Fibroblast of upper back skin (primary cell): ENCODE measurements at places on chromosomes 12 and 14.

GRCh38 chr12:115930336-115930735, 347.2 kb downstream of the MED13L start:
- DNase-seq, result no peak

DNA sequence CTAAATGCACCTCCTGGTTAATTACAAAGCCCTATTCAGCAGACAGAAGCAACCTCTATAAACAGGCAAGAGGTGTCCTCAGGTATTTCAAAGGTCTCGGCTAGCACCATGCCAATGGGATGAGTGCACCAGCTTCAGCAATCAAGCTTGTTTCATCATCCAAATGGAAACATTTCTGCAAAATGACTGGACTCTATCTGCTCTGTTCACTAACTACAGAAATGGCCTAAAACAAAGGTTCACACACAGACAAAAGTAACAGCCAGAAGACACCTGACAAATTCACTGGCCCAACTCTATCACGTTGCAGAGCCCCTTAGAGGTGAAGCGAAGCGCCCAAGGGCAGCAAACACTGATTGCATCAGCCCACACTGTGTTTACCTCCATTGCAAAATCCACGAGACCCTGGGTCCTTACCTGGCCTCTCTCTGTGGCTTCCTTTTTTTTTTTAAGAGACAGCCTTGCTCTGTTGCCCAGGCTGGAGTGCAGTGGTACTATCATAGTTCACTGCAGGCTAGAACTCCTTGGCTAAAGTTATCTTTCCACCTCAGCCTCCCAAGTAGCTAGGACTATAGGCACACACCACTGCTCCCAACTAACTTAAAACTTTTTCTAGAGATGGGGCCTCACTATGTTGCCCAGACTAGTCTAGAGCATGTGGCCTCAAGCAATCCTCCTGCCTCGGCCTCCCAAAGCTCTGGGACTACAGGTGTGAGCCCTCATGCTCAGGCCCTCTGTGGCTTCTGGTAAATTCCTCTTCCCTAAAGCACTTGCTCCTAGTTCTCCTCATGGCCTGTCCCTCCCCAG, 8.5 kb upstream of the SYNE3 start:
- DNase-seq, result peak; percentile 67

GRCh38 chr14:100077441-100077840, 12.2 kb downstream of the EVL start:
- no peak for DNase-seq

DNA sequence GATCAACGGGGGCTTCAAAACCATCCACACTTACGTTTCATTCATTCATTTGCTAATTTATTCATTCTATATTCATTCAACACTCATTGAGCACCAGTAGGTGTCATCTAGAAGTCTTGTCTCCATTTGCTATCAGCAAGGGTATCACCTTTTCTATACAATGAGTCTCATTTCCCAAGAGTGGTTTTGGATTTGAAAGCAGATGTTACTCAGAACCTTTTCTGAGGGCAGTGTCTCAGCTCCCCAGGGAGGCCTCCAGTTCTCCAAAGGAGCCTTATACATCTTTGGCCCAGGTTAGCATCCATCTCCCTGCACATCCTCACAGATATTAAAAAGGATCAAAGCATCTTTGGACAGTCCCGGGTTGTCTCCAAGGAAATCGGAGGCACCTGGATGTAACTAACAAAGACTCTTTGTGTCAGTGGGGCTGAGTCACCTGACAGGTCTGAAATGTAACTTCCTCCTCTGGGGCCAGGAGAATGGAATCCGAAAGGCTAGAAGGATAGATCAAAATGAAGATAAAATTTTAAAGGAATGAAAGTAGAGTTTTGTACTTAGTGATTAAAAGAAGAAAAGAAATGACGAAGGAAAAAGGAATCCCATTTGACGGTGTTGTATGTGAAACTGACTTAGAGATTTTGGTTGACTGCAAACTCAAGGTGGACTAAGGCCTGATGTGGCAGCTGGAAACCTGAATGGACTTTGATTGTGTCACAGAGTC, 103.0 kb downstream of the VCPKMT start:
- no peak for DNase-seq

- no peak for DNase-seq
Measured at GRCh38 chr12:49873361-49873934, 30.3 kb downstream of the FAIM2 start.

DNA sequence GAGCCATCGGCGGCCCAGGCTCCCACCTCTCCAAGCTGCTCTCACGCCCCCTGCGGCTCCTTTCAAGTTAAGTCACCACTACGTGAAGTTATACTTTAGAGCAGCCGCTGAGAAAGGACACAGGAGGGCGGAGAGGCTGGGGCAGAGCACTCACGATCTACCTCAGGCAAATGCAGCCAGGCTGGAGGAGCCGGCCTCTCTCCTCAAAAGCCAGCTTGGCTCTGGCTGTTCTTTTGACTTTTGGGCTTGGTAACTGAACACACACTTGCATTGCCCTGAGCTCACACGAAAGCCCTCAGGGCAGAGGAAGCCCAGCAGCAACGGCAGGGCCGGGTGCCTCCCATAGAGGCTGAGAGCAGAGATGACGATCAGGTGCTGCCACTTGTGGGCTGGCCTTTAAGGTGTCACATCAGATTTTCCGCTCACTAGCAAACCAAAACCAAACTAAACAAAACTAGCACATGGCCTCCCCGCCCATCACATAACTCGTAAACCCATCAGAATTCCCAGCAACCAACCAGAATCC, 75.2 kb downstream of the PITPNM2 start:
- no peak for DNase-seq

DNA sequence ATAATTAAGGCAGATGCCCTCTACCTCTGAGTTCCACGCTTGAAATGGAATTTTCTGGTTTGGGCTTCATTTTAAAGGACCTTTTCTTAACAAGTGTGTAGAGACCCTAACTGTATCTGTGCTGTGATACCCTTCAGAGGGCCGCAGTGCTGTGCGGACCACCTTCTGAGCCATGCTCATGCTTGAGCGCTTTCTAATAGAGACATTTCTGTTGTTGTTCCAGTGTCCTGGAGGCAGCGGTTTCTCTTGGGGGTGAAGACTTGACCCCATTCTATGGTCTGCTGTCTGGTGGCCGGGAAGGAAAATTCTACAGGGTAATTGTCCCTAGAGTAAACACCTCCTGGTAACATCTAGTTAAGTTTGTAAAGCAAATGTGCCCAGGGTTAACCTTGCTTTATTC, 46.7 kb upstream of the BCL7A start:
- DNase-seq, result no peak

DNA sequence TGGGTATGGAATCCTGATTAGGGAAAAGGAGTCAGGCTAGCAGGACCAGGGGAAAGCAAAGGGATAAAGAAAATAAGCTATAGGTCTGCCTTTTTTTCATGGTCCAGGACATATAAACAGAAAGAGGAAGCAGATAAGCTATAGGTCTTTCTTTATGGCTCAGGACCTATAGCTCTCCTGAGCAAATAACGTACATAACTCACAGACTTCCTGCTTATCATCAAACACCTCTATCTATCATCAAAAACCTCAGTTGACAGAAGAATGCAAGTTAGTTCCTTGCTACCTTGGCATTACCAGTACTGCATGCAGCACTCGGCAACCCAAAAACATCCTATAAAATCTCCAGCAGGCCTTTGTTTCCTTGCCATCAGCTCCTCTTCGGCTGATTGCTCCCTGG, 238.7 kb upstream of the OR4E1 start:
- DNase-seq, result no peak

GRCh38 chr12:117466677-117467362, 105.4 kb upstream of the NOS1 start:
- DNase-seq, result no peak

GRCh38 chr12:57158665-57159064, 11.2 kb upstream of the LRP1-AS start:
- DNase-seq, result no peak

DNA sequence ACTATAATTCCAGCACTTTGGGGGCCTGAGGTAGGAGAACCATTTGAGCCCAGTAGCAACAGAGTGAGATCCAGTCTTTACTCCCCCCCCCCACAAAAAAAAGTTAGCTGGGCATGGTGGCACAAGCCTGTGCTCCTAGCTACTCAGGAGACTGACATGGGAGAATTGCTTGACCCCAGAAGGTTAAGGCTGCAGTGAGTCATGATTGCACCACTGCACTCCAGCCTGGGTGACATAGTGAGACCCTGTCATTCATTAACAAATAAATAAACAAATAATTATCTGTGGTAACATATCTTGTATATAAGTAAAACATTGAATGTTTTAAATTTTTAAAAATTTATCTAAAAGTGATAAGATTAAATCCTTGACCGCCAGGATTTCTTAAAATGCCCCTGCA, 4.8 kb downstream of the ENTPD5 start:
- DNase-seq, result no peak

DNA sequence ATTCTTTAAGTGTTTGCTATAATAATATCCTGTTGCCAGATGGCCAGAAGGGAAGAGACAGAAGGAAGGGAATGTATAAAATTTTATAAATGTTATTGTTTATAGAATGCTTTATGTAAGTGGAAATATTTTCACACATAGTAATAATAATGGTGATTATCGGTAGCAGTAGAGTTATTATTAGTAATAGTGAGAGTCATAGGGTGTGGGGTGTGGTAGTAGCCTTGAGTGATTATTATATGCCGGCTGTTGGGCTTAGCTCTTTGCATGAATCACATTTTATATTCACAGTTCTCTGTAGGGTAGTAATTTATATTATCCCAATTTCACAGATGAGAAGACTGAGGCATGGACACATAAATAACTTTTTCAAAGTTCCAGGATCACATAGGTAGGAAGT, 391.4 kb downstream of the C12orf75 start:
- no peak for DNase-seq

DNA sequence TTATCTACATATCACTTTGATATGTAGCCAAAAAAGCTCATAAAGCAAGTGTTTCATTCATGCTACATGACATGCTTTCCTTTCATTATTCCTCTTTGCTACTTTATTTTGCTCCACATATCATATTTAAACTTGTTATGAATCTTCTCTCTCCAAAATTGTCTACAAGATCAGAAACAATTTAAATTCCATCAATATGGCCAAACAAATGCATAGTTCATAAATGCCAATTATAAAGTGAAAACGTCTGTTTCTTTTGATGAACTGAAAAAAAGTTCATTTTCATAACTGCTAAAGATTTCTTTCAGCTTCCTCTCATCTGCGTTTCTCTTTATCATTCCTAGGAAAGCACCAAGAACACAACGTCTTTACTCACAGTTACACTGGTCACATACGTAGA, 22.8 kb downstream of the USP44 start:
- DNase-seq, result no peak

DNA sequence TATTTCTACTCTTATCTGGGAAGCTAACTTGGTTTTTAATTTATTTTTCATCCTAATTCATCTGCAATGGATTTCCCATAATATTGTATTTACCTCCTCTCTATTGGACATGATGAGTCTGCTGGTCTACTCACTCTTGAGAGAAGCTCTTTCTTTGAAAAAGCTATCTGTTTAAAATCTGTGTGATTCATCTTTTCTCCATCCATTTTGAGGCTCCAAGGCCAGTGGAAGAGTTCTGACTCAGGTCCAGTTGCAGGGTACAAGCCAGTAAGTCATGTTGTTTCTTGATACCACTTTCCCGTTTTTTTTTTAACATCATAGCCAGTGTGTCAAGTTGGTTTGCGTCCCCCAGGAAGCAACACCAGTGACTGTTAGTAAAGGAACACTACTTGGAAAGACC, 160.3 kb upstream of the BMP4 start:
- peak; percentile 26 for DNase-seq

DNA sequence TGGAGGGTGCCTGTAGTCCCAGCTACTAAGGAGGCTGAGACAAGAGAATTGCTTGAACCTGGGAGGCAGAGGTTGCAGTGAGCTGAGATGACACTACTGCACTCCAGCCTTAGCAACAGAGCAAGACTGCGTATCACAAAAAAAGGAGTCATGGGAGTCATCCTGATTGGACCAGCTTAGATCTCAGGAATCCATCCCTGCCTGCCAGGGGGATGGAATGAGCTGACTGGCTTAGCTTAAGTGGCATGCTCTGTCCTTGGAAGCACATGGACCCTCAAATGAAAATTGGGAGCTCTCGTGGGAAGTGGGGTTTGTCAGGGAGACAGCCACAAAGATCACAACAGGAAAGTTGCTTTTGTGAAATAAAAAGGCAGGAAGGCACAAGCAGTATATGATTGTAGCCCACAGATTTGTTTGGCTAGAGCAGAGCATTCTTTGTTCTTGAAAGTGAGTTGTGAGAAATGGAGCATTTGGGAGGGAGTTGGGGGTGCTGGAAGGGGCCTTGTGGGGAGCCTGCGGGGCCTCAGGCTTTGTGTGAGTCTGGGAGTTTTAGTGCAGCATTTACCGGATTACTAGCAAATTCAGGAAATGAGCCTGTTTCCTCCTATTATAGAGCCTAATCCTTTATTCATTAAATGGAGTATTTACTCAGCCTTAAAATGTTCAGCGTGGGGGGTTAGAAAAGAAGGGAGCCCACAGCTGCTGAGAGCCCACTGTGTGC, 30.7 kb downstream of the DGLUCY start:
- peak; percentile 66 for DNase-seq

GRCh38 chr14:75460394-75460793, 32.6 kb downstream of the JDP2 start:
- no peak for DNase-seq

DNA sequence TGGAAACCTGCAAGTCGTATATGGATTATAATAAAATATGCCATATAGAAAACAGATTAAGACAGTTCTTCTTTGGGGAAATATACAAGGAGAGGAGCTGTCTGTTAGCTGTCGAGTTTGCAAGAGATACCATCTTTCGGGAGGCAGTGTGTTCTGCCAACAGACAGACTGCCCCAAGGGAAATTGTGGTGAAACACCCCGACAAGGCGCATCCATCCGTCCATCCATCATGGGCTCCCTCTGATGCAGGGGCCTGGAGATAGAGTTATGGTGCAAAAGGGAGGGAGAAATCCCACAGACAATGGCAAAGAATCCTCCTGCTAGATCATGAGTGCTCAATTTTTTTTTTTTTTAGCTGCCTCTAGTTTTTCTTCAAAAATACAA, 156.3 kb downstream of the DPF3 start:
- DNase-seq, result peak; percentile 62

DNA sequence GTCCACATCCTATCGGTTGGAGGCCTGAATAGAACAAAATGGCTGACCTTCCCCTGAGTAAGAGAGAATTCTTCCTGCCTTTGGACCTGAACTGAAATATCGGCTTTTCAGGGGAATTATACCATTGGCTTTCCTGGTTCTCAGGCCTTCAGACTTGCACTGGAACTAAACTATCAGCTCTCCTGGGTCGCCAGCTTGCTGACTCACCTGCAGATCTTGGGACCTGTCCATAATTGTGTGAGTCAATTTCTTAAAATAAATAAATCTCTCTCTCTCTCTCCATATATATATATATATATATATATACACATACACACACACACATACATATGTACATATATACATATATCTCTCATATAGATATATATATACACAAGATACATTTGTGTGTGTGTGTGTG, 41.6 kb downstream of the KCNK10 start:
- no peak for DNase-seq

- no peak for DNase-seq
Measured at GRCh38 chr12:110050927-110051326, 2.6 kb upstream of the C12orf76 start.

- DNase-seq, result peak; percentile 5
Measured at GRCh38 chr12:110590806-110591326, 7.7 kb upstream of the PPTC7 start.

- DNase-seq, result no peak
Measured at GRCh38 chr12:70759161-70759918, 122.1 kb upstream of the PTPRB start.

- peak; percentile 52 for DNase-seq
Measured at GRCh38 chr14:89178800-89179535, 238.1 kb downstream of the FOXN3 start.

GRCh38 chr12:111439657-111440151, 34.0 kb downstream of the SH2B3 start:
- DNase-seq, result no peak

GRCh38 chr12:75611041-75611440, 99.6 kb upstream of the KRR1 start:
- DNase-seq, result no peak
